DND-41 (cell line): ENCODE measurements at places on chromosomes 1 and 21.

DNA sequence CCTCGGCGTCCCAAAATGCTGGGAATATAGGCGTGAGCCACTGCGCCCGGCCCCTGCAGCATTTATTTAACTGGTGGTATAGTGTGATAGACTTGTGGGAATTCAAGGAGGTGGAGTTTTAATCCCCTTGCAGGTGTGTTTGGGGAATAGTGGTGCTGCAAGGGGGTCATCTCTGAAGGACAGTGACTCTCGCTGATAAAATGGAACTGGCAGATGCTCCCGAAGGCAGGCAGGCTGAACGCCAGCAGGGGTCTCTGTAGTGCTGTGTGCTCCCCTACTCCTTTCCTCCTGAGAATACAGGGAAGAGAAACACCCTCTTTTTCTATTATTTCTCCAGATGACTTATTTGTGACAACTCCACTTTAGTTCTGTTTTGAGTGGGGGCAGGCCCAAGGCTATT is 4.0 kb downstream of the OSCP1 start:
- no peak overlapping the region for H3K4me3 ChIP-seq
- no peaks in the 10 kb centered on the region for H3K36me3 ChIP-seq
- H3K4me1 ChIP-seq: peaks cover 22% of the 10 kb centered on the region
- H3K27me3 ChIP-seq: no peaks in the 10 kb centered on the region

- H3K4me1 ChIP-seq: no peaks in the 10 kb centered on the region
- H3K27ac ChIP-seq: no peak overlapping the region
- no peak for DNase-seq
- peaks cover 23% of the 10 kb centered on the region for H3K27me3 ChIP-seq
Measured at GRCh38 chr1:26089125-26089524, 21.7 kb upstream of the TRIM63 start.

GRCh38 chr1:227661495-227661894 is 73.6 kb downstream of the JMJD4 start:
- no peaks in the 10 kb centered on the region for H3K4me1 ChIP-seq
- peaks cover 24% of the 10 kb centered on the region for H3K36me3 ChIP-seq
- no peak for DNase-seq
- no peaks in the 10 kb centered on the region for H3K27me3 ChIP-seq

DNA sequence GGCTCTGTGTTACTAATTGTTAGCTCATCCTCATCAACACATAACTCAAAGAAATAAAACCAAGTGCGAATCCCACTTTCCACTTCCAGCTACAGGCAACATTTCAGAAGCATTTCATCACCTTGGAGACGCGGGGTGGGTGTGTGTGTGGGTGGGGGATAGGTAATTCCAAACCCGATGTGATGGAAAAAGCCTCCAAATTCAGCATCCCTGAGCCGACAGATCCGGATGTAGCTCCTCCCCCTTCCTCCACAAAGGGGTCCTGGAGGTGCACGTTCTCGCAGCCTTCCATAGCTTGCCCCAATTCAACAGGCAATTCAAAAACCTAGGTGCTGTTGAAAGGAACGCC is 486 bp downstream of the HSPA13 start:
- peak overlapping the region; percentile 40 for H3K4me3 ChIP-seq
- H3K4me1 ChIP-seq: peaks cover 42% of the 10 kb centered on the region
- H3K27ac ChIP-seq: peak overlapping the region; percentile 79
- no peaks in the 10 kb centered on the region for H3K27me3 ChIP-seq

- no peaks in the 10 kb centered on the region for H3K27me3 ChIP-seq
- DNase-seq: no peak
- H3K4me1 ChIP-seq: peaks cover 21% of the 10 kb centered on the region
Measured at GRCh38 chr1:228217551-228218344, 9.9 kb downstream of the OBSCN start.

DNA sequence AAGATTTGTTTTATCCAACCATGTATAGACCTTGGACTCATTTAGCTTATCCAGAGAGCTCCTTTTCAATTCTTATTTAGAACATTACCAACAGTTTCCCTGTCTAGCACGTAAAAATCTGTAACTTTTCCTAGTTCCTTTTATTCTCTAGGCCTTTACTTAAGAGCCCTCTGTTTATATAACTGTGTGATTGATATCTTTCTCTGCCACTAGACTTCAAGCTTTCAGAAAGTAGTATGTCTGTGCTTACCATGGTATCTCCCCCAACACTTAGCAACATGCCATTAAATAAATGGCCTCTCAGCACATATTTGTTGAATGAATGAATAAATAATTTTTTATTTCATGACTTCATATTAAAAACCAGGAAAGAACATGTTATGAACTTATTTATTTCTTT is 209.4 kb downstream of the PTPRC start:
- H3K36me3 ChIP-seq: peaks cover 93% of the 10 kb centered on the region
- H3K4me3 ChIP-seq: no peak overlapping the region
- no peak for DNase-seq
- no peaks in the 10 kb centered on the region for H3K27me3 ChIP-seq

DNA sequence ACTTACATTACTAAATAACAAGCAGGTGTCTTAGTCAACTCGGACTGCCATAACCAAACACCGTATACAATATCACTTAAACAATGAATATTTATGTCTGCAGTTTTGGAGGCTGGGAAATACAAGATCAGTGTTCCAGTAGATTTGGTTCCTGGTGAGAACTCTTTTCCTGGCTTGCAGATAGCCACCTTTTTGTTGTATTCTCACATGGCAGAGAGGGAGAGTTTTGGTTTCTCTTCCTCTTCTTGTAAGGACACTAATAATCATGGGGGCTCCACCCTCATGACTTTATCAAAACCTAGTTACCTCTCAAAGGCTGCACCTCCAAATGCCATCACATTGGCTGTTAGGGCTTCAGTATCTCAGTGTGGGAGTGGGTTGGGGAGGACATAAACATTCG is 82.9 kb upstream of the CACYBP start:
- H3K27ac ChIP-seq: no peak overlapping the region
- no peak for DNase-seq
- no peaks in the 10 kb centered on the region for H3K4me1 ChIP-seq
- no peaks in the 10 kb centered on the region for H3K27me3 ChIP-seq
- no peak overlapping the region for H3K4me3 ChIP-seq
